HFFc6 (cell line): ENCODE measurements at places on chromosomes 12 and 14. TPM values are rescaled to one million over a fixed set of nuclear protein-coding genes. Genes with fewer than 3 reads are reported as not detected.

SLC10A1 gene
- not detected in 3 replicates for total RNA-seq

CAPZA3 gene
- not detected in 3 replicates for total RNA-seq

OTOGL gene
- 0.11 to 0.32 TPM (median 0.27 TPM) in 3 replicates for total RNA-seq

RHOJ gene
- total RNA-seq = 6.1 to 6.9 TPM (median 6.3 TPM) in 3 replicates

POTEM gene
- not detected in 3 replicates for total RNA-seq

WNT5B gene
- total RNA-seq = 196 and 221 TPM in 2 replicates

DNA sequence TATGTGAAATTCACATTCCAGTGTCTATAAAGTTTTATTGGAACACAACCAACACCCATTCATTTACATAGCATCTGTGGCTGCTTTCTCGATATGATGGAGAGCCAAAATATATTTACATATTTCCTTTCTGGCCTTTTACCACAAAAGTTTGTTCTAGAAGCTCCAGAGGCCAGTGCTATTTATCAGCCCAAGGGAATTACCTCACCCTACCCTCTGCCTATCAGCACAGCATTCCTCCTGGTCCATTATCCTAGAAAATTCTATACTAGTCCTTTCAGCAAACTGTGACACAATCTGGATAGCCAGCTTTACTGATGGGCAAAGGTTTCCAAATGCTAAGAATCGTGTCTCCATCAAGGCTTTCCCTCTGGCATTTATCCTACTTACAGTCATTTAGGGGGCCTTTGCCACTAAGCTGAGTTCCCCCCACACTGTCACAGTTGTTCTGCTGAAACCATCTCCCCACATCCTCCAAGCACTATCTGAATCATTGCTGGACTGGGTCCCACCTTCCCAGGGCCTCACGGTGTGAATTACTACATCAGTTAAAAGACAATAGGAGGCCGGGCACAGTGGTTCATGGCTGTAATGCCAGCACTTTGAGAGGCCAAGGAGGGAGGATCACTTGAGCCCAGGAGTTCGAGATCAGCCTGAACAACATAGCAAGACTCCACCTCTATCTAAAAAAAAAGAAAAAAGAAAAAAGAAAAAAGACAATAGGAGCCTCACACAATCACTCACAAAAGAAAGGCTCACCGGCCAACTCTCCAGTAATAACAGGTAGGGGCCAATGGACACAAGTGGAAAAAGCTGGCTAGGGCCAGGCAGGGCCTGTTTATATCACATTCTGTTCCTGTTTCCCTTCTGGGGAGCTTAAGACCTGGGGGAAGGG lies 12.1 kb downstream of the SYNE3 start:
- peak overlapping the region; percentile 28 for H3K4me3 ChIP-seq
- no peak for DNase-seq
- peaks cover 84% of the 10 kb centered on the region for H3K4me1 ChIP-seq
- H3K36me3 ChIP-seq = peaks cover 14% of the 10 kb centered on the region; the same call in 1 of the 2 replicates
- no peaks in the 10 kb centered on the region; the same call in 1 of the 2 replicates for H3K27me3 ChIP-seq
- peak overlapping the region; percentile 84 for H3K27ac ChIP-seq

DNA sequence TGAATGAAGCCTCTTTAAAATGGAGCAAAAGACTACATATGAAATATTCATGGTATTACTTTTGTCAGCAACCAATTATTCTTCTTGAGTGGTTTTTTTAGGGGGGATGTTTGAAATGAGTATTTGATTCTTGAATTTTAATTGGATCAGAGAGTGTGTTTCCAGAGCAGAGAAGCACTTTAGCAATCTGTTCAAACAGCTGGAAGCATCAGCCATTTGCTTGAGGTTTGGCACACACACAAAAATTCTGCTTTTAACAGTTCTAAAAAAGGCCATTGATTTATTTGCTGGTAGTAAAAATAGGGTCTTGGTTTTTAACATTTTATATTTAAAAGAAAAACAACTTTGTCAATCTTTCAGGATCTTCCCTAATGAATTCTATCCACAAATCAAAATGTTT lies 292.7 kb downstream of the LRFN5 start:
- no peaks in the 10 kb centered on the region for H3K36me3 ChIP-seq
- no peak for DNase-seq
- no peaks in the 10 kb centered on the region for H3K4me1 ChIP-seq
- H3K4me3 ChIP-seq = no peak overlapping the region

- peak overlapping the region; percentile 97 for H3K27ac ChIP-seq
- H3K36me3 ChIP-seq = peaks cover 55% of the 10 kb centered on the region
- peak overlapping the region; percentile 65 for H3K4me3 ChIP-seq
- DNase-seq = peak; percentile 54
Measured at GRCh38 chr12:57148469-57149244, 1.2 kb upstream of the LRP1-AS start.

DNA sequence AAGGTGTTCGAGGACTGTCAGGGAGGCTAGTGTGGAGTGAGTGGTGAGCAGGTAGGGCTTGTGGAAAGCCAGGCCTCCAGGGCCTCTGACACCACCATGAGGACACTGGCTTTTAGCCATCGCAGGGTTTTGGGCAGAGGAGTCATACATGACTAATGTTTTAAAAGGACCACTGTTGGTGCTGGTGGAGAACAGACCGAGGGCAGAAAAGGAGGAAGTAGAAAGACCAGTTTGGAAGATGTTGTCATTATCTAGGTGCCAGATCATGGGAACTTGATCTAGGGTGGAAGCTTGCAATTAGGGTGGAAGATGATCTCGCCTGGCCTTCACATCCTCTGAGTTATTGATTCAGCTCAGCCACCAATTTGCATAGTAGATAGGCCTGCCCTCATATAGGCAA lies 144.2 kb downstream of the C12orf75 start:
- H3K4me3 ChIP-seq = no peak overlapping the region
- peaks cover 27% of the 10 kb centered on the region for H3K4me1 ChIP-seq
- DNase-seq = peak; percentile 62
- no peaks in the 10 kb centered on the region; the same call in 1 of the 2 replicates for H3K27me3 ChIP-seq
- 0 out of 2 replicates have a peak overlapping the region, but pooled peaks have one; percentile 0 for H3K27ac ChIP-seq

GRCh38 chr14:102929241-102930137 lies 7.0 kb downstream of the AMN start:
- DNase-seq = no peak
- H3K27me3 ChIP-seq = peaks cover 27% of the 10 kb centered on the region; the same call in 1 of the 2 replicates
- peaks cover 7% of the 10 kb centered on the region for H3K36me3 ChIP-seq
- H3K4me1 ChIP-seq = no peaks in the 10 kb centered on the region

GRCh38 chr12:70365398-70365647 lies 767 bp upstream of the KCNMB4 start:
- peaks cover 20% of the 10 kb centered on the region for H3K4me1 ChIP-seq
- H3K27me3 ChIP-seq = peaks cover 23% of the 10 kb centered on the region; the same call in 1 of the 2 replicates
- no peak overlapping the region for H3K27ac ChIP-seq
- H3K36me3 ChIP-seq = no peaks in the 10 kb centered on the region

- H3K4me1 ChIP-seq = no peaks in the 10 kb centered on the region
- no peak overlapping the region for H3K4me3 ChIP-seq
- DNase-seq = no peak
- no peaks in the 10 kb centered on the region for H3K36me3 ChIP-seq
- H3K27me3 ChIP-seq = peaks cover 9% of the 10 kb centered on the region
Measured at GRCh38 chr12:41507286-41507685, 319.2 kb downstream of the PDZRN4 start.

DNA sequence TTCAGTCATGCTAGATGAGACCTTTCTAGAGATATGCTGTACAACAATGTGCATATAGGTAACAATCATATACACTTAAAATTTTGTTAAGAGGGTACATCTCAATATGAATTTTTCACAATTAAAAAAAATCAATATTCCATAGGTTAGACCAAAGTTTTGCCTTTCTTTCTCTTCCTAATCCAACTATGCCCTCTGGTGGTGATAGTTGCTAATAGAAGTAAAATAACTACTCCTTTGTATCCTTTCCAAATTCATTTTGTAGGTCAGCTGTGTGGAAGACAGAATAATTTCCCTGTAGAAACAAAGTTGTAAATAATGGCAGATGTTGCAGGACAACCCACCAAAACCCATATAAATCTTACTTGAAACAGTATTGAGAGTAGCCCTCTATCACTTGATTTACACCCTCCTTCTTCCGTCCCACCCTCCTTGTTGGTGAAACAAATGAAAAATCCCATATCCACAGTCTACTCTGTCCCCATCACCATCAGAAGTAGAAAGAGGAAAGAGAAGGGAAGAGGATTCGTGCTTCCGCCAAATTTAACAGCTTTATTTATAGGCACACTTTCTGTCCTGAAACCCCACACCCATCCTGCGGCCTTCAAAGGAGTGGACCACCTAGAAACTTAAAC lies 34.2 kb upstream of the KICS2 start:
- H3K4me3 ChIP-seq = no peak overlapping the region
- no peaks in the 10 kb centered on the region for H3K36me3 ChIP-seq
- H3K4me1 ChIP-seq = peaks cover 29% of the 10 kb centered on the region
- no peak overlapping the region for H3K27ac ChIP-seq
- no peaks in the 10 kb centered on the region for H3K27me3 ChIP-seq
